Mesothelial cell of epicardium (in vitro differentiated cells): ENCODE measurements at places on chromosomes 7 and 10.

GRCh38 chr7:66630531-66630930, 1.9 kb downstream of the KCTD7 start:
- no peak for DNase-seq

DNA sequence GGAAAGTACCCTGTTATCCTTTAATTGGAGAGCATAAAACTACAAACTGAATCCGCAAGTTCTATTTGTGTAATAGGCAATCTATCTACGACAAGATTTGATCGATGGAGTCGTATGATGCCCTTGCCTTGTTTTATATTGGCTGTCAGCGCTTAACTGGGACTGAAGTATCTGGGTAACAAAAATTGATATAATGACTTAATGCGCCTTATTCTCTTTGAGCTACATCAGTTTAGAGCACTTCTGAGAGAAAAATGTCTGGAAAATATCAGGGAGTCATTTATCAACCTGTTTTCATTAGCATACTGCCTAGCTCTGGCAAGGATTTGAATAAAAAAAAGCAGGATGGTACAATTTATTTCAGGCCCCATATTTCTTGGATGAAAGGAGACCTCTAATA, 262.1 kb downstream of the LRMDA start:
- no peak for DNase-seq

DNA sequence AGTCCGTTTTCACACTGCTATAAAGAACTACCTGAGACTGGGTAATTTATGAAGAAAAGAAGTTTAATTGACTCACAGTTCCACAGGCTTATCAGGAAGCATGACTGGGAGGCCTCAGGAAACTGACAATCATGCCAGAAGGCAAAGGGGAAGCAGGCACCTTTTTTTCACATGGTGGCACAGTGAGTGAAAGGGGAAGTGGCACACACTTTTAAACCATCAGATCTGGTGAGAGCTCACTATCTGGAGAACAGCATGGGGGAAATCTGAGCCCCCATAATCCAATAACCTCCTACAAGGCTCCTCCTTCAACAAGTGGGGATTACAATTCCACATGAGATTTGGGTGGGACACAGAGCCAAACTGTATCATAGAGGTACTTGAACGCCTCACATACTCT, 30.0 kb downstream of the AGR3 start:
- no peak for DNase-seq

- DNase-seq = no peak
These were observed 161.7 kb downstream of the ADARB2 start for GRCh38 chr10:1575481-1576244.

- no peak for DNase-seq
These were observed 212.3 kb downstream of the MTERF1 start for GRCh38 chr7:91668217-91668616.
